Fibroblast of gingiva (primary cell): ENCODE measurements at places on chromosomes 12 and 14.

DNA sequence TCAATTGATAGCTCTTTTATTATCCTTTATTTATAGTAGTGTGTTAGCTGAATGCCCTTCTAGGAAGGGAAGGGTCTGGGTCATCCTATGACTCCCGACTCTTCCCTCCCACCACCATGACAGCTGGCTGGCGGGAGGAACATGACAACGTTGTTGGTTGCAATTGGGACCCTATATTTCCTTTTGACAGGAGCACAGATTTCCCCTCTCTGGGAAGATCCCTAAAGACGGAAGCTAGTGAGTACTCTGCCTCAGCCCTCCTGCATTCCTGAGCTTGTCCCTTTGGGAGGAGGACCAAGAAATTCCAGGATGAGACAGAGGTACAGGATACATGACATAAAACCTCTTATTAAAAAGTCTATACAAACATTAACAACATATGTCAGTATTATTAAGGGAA, 485.4 kb downstream of the NAV3 start:
- no peak for DNase-seq

GRCh38 chr14:104656014-104656714, 33.3 kb upstream of the INF2 start:
- DNase-seq, result no peak

- no peak for DNase-seq
Observed at GRCh38 chr12:61993734-61994345, 266.4 kb upstream of the USP15 start.

- DNase-seq, result no peak
Observed at GRCh38 chr12:100168562-100168961, 25.9 kb upstream of the BLTP3B start.

GRCh38 chr12:58886474-58886873, 33.8 kb downstream of the LRIG3 start:
- DNase-seq, result no peak

DNA sequence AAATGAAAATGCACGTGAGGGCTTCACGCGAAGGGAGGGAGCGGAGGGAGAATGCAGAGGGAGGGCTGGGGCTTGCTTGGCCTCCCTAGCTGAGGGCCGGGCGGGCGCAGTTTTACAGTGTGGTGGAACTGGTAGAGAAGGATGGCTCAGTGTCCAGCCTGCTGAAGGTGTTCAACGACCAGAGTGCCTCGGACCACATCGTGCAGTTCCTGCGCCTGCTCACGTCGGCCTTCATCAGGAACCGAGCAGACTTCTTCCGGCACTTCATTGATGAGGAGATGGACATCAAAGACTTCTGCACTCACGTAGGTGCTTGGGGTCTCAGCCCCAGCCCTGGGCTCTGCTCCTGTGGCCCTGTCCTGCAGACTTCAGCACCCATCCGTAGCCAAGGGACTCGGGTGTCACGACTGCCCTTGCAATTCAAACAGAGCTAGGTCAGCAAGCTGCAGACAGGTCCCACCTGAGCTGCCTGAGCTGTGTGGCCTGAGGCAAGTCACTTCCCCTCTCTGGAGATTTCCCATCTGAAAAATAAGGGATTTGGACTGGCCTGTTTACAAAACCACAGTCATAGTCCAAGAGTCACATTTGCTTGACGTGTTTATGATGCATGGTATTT, 18.4 kb downstream of the OTUB2 start:
- DNase-seq, result no peak

DNA sequence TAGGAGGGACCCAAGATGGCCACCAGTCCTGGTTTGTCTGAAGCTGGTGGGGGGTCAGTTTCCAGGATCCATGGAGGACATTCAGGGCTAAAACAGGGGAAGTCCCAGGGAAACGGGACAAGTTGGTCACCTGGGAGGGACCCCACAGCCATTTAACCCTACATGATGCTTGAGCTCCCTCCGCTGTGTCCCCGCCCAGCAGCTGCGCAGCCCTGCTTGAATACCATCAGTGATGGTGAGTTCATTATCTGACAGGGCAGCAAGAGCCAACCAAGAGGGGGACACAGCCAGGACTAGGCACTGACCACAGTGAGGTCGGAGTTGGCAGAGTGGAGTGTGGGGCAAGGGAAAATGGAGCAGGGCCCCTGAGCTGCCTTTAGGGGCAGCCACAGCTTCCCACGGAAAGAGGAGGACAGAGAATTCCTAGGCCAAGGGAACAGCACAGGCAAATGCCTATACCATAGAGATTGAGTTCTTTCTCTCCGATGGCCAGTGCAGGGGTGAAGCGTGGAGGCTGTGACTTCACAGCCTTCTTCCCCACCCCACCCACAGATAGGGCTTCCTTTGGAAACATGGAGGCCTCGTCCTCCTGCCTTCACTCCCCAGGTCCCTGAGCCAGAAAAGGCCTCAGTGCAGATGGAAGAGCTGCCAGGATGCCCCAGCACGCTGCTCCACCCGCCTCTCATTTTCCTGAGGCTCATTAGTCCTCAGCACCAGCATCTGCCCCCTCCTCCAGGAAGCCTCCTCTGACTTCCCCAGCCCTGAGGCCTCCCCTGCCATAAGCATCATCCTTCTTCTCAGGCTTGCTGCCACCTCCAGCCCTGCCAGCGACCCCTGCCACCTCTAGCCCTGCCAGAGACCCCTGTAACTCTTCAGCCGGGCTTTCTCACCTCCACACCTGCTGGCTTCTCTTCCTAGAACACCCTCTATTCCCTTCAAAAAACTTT, 51.4 kb downstream of the CYP46A1 start:
- DNase-seq, result no peak

DNA sequence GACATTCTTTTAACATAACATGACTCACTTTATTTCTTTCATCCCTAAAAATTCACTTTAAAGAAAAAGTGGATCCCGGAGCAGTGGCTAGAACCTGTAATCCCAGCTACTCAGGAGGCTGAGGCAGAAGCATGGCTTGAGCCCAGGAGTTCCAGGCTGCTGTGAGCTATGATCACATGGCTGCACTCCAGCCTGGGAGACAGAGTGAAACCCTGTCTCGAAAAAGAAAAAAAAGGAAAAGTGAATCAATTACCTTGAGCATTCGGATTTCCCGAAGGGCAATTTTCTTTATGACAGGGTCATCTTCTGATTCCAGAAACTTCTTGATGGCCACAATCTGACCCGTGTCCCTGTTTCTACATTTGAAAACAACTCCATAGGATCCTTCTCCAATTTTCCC, 1.2 kb downstream of the CDKL1 start:
- no peak for DNase-seq
